Activated T-cell treated with anti-CD3 and anti-CD28 coated beads, Interleukin-2, amount 50 U/mL, for 72 hours (primary cell): ENCODE measurements at places on chromosomes 7 and 10.

- DNase-seq = no peak
Observed at GRCh38 chr7:106178593-106179134, 66.6 kb upstream of the SYPL1 start.

DNA sequence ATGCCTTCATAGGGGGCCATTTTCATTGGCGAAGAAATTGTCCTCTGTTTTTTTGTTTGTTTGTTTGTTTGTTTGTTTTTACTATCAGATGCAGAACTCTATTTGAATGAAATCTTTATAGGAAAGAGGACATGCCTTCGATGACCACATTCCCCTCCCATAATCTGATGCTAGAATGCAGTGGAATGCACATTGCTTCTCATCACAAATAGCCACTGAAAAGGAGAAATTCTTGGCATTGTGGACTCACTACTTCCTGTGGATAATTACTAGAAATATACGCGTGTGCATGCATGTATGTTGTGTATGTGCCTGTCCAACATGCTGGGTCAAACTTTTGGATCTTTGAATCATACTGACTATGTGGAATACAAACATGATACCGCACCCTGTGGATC, 70.5 kb upstream of the SFMBT2 start:
- DNase-seq = no peak

DNA sequence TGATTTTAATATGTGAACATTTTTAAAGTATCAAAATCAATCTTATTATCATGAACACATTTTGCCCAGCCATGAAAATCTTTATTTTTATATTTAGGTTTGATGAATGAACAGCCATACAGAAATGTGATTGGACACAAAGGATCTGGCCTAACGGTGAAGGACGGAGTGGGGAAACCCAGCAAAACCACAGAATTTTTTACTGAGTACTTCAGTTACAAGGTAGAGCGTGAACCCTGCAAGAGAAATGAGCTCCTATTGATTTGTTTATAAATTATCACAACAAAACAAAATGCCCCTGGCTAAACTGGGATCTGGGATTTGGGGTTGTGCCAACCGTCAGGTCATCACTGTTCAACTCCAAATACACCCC, 118.8 kb downstream of the JAZF1 start:
- DNase-seq = no peak

- DNase-seq = no peak
Observed at GRCh38 chr10:69696073-69696731, 66.2 kb downstream of the FAM241B start.

DNA sequence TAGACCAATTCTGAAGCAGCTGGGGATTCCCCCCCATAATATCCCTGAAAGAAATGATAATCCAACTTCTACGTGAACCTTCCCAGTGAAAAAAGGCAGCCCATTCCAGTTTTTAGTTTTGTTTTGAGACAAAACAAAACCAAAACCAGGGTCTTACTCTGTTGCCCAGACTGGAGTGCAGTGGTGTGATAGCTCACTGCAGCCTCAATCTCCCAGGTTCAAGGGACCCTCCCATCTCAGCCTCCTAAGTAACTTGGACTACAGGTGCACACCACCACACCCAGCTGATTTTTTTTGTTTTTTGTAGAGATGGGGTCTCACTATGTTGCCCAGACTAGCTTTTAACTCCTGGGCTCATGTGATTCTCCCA, 12.5 kb upstream of the ARPC1A start:
- no peak for DNase-seq

DNA sequence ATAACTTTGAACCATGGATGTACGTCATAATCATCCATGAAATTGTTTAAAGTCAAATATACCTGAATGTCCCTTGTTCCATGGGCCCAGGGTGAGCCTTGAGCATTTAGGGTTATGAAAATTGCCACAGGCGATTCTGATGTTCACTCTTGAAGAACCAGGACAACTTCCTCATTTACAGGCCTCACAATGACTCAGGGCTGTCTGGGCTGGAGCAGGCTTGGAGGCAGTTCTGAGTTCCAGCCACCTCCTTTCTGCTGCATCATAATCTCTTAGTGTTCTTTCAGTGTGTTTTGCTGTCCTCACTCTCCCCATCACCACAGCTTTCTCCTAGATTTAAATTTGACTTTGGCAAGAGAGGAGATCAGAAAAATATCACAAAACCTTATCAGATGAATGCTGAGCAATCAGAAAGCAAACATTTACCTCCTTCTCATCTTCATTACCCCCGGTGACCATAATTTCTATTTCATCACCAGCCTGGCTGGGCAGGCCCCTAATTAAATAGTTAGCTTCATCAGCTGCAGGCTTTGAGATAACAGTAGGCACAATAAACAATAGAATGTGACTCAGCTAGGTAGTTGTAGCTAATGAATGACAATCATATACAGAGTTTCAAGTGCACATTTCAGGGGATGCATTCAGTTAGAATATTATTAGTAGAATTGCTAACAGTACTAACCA, 571.0 kb downstream of the SH2D4B start:
- no peak for DNase-seq

GRCh38 chr10:67815571-67816059, 22.4 kb downstream of the DNAJC12 start:
- DNase-seq = no peak

- no peak for DNase-seq
Observed at GRCh38 chr7:55818686-55819085, 43.9 kb downstream of the SEPTIN14 start.
